ENCODE measurements at places on chromosomes 1 and 21.

GRCh38 chr1:37946703-37947360 lies at the start of gene INPP5B:
TSS of gene INPP5B (minus strand) at chr1:37947053. CDS start at chr1:37946308, 745 bp downstream.
- peak; percentile 89 for DNase-seq

GRCh38 chr21:45923146-45923545 lies 58.4 kb upstream of the COL6A1 start:
- DNase-seq, result peak; percentile 82

GRCh38 chr1:115400891-115401290 lies 62.8 kb upstream of the NGF start:
- DNase-seq, result no peak

GRCh38 chr1:246181241-246181640 lies 325.8 kb downstream of the SMYD3 start:
- DNase-seq, result no peak

GRCh38 chr1:56992318-56993125 lies 26.7 kb upstream of the C8B start:
- DNase-seq, result no peak

- DNase-seq, result no peak
Observed at GRCh38 chr1:248406721-248407692, 4.2 kb downstream of the OR2T1 start.

- no peak for DNase-seq
Observed at GRCh38 chr1:63982201-63982600, 208.4 kb downstream of the ROR1 start.

GRCh38 chr1:162230517-162230916 lies 146.1 kb downstream of the SPATA46 start:
- no peak for DNase-seq

Data from astrocyte of the spinal cord (primary cell).